ENCODE measurements at places on chromosomes 7 and 10.

- no peak for DNase-seq
These were observed 331.6 kb upstream of the HPS1 start for GRCh38 chr10:98778277-98778759.

GRCh38 chr7:44184206-44184872 lies 4.9 kb downstream of the GCK start:
- DNase-seq, result no peak

GRCh38 chr7:144487901-144488300 lies 84.4 kb upstream of the NOBOX start:
- no peak for DNase-seq

GRCh38 chr7:148665221-148665620 lies 33.5 kb upstream of the CUL1 start:
- DNase-seq, result no peak

- DNase-seq, result no peak
These were observed 39.7 kb downstream of the OTUD1 start for GRCh38 chr10:23478570-23478969.

- DNase-seq, result no peak
These were observed 113.8 kb downstream of the CDK6 start for GRCh38 chr7:92722541-92722940.

DNA sequence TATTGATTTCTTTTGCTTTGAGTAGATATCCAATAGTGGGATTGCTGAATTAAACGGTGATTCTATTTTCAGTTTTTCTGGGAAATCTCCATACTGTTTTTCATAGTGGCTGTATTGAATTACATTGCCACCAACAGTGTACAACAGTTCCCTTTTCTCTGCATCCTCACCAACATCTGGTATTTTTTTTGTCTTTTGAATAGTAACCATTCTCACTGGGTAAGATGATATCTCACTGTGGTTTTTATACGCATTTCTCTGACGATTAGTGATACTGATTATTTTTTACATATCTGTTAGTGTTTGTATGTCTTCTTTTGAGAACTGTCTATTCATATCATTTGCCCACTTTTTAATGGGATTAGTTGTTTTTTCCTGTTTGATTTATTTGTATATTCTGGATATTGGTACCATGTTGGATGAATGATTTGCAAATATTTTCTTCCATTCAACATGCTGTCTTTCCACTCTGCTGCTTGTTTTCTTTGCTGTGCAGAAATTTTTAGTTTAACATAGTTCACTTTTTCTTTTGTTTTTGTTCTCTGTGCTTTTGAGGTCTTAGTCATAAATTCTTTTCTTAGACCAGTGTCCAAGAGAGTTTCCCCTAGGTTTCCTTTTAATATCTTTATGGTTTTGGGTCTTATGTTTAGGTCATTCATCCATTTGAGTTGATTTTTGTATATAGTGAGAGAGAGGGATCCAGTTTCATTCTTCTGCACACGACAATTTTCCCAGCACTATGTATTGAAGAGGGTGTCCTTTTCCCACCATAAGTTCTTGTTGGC lies 584.7 kb downstream of the PHTF2 start:
- no peak for DNase-seq

GRCh38 chr7:90320801-90321494 lies at the start of gene FAM237B:
TSS of gene FAM237B (minus strand) at chr7:90321304. CDS start at chr7:90319748, 1,556 bp downstream.
- DNase-seq, result peak; percentile 44

- peak; percentile 48 for DNase-seq
These were observed 307.4 kb upstream of the AOAH start for GRCh38 chr7:37031571-37032257.
